ENCODE measurements at places on chromosomes 4 and X. TPM values are rescaled to one million over a fixed set of nuclear protein-coding genes. Genes with fewer than 3 reads are reported as not detected.

MAGEA8 gene
- not detected for total RNA-seq

EDNRA gene
- total RNA-seq = 39.5 TPM

RIPPLY1 gene
- total RNA-seq = not detected

EXOC1L gene
- not detected for total RNA-seq
